Stomach (tissue), 19 donors: ENCODE measurements at places on chromosomes 16 and 17. TPM values are rescaled to one million over a fixed set of nuclear protein-coding genes. Genes with fewer than 3 reads are reported as not detected.
A peak's percentile ranks its signal among the peaks of the same experiment; 100 is the strongest.

GRCh38 chr16:71854369-71854948 lies 8.7 kb downstream of the ATXN1L start:
- DNase-seq = no peak

GRCh38 chr17:20266806-20267458 lies 200.4 kb downstream of the LGALS9B start:
- DNase-seq = peak; percentile 44

DNA sequence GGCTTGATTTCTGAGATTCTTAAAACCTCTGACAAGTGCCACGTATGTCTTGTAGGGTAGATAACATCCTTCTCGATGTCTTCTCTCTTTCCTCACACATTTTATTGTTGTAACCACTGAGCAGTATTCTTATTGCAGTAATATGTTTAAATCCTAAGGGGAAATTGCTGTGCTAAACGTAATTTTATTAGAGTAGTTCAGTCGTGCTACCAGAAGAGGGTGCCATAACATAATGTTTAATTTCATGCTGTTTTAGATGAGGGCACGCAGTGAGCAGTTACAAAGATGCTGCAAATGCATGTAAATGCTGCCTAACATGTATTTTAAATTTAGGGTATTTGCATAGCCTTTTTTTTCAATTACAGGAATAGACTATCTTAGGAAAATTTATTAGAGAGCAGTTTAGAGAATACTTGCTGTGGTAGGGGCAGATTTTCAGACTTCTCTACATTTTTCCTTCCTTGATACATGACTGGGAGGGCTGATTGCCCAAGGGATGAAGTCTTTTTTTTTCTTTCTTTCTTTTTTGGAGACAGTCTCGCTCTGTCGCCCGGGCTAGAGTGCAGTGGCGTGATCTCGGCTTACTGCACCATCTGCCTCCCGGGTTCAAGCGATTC lies 51.7 kb downstream of the GAN start:
- DNase-seq = peak; percentile 79

ARHGAP44 gene
- total RNA-seq = 9.5 TPM

INCA1 gene
- total RNA-seq = 6.1 TPM

OR1E1 gene
- not detected for total RNA-seq

CD300C gene
- total RNA-seq = 1.6 TPM

C17orf113 gene
- total RNA-seq = 5.2 TPM
